ENCODE measurements at places on chromosomes 7 and 10. TPM values are rescaled to one million over a fixed set of nuclear protein-coding genes. Genes with fewer than 3 reads are reported as not detected.

ANKRD61 gene
- 0.56 TPM for total RNA-seq

GRCh38 chr7:98995523-98996149 lies 117.3 kb downstream of the TRRAP start:
- peaks cover 37% of the 10 kb centered on the region for H3K36me3 ChIP-seq
- no peak overlapping the region for H3K27ac ChIP-seq
- H3K4me1 ChIP-seq: peaks cover 6% of the 10 kb centered on the region
- no peak for DNase-seq

DNA sequence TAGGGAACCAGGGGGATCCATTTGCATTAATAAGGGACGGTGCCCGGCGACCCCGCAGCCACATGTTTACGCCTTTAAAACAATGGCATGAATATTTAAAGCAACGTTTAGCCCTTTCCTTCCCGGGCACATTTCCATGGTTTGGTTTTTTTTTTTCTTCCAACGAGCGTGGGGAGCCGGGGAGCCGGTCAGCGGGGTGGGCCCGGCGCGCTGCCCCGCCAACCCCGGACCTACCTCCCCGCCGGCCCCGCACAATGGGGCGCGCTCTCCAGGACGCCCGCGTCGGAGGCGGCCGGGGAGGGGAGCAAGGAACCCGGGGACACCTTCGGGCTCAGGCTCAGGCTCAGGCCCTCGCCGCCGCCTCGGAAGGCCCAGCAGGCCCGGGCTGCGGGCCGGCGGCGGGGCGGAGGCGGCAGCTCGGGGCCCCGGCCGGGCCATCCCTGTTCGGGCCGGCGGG lies 1.0 kb downstream of the SEPHS1 start:
- peak overlapping the region; percentile 89 for H3K27ac ChIP-seq
- peaks cover 2% of the 10 kb centered on the region for H3K27me3 ChIP-seq
- DNase-seq: no peak
- peak overlapping the region; percentile 88 for H3K4me3 ChIP-seq
- H3K36me3 ChIP-seq: peaks cover 6% of the 10 kb centered on the region

GRCh38 chr10:62380016-62380415 lies 5.8 kb downstream of the ZNF365 start:
- no peak overlapping the region for H3K27ac ChIP-seq
- peaks cover 8% of the 10 kb centered on the region for H3K4me1 ChIP-seq
- no peak overlapping the region for H3K4me3 ChIP-seq

- no peak overlapping the region for H3K27ac ChIP-seq
- H3K4me3 ChIP-seq: no peak overlapping the region
These were observed 47.7 kb downstream of the AMZ1 start for GRCh38 chr7:2735744-2736143.

GRCh38 chr10:110779489-110779888 lies 92.2 kb upstream of the PDCD4 start:
- peaks cover 8% of the 10 kb centered on the region for H3K36me3 ChIP-seq
- H3K27ac ChIP-seq: peak overlapping the region; percentile 53
- H3K4me3 ChIP-seq: no peak overlapping the region
- peaks cover 72% of the 10 kb centered on the region for H3K4me1 ChIP-seq
- DNase-seq: no peak
- H3K27me3 ChIP-seq: no peaks in the 10 kb centered on the region

DNA sequence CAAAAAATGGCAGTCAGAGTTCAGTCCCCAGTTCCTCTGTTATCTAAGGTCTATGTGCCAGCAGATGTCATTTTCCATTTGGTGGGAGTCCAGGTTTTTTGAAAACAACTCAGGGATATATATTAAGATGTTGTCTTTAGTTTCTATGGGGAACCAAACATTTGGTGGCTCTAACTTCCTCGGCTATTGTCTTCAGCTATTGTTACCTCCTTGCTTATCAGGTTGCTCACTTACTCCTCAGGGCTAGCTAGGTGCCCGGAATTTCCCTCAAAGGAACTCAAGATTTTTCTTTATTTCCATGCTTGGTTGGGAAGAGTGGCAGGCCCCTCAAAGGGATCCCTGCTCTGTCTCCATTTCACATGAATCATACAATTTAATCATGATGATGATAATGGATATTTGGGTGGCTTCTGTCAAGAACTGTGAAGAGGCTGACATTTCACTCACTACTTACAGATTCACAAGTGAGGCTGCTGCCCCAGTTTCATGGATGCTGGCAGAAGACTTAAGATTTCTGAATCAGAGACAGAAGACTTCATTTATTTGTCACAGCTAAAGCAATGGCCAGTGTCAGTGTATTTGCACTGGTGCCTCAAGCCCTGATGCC lies 182.8 kb downstream of the PKD1L1 start:
- no peaks in the 10 kb centered on the region for H3K4me1 ChIP-seq
- H3K27me3 ChIP-seq: no peaks in the 10 kb centered on the region
- H3K4me3 ChIP-seq: no peak overlapping the region
- H3K27ac ChIP-seq: no peak overlapping the region

Measured in activated T-helper 1 cell treated with anti-CD3 and anti-CD28 coated beads, Interleukin-12 subunit alpha, Interleukin-12 subunit beta, Interleukin-2, Interleukin-4 antibody, amounts not matched to agents 30 ng/mL and 10 ng/mL and 1 ng/mL, durations not matched to agents 14 hours and 24 hours and 36 hours (primary cell).